ENCODE measurements at places on chromosomes 6 and 20.

DNA sequence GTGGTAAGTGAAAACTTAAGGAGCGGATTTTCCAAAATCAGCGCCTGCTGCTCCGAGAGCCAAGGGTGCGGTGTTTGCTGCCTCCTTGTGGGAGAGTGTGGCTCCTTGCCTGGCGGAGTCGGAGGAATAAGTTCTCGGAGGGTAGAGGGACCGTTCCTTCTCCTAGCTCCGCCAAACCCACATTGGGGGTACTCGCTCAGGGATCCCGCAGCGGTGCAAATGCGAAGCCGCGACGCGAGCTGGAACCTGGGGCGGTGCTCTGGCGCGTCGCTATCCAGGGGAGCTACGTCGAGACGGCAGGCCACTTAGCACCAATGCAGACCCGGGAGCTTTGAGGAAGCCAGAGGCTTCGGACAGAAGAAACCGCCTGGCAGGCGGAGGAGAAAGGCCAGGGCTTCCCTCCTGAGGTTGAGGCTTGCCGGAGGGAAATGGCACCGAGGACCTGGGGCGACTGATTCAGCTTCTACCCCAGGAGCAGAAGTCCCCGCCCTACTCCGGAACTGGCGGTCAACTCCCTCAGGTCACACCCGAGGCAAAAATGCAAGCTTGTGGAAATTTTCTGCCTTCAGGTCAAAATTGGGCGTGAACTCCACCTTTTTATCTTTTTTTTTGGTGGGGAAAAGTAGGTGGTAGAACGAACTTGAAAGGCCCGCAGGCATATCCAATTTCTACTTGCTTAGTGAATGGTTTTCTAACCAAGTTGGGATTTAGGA is 5.7 kb upstream of the DDX43 start:
- DNase-seq, result peak; percentile 34

DNA sequence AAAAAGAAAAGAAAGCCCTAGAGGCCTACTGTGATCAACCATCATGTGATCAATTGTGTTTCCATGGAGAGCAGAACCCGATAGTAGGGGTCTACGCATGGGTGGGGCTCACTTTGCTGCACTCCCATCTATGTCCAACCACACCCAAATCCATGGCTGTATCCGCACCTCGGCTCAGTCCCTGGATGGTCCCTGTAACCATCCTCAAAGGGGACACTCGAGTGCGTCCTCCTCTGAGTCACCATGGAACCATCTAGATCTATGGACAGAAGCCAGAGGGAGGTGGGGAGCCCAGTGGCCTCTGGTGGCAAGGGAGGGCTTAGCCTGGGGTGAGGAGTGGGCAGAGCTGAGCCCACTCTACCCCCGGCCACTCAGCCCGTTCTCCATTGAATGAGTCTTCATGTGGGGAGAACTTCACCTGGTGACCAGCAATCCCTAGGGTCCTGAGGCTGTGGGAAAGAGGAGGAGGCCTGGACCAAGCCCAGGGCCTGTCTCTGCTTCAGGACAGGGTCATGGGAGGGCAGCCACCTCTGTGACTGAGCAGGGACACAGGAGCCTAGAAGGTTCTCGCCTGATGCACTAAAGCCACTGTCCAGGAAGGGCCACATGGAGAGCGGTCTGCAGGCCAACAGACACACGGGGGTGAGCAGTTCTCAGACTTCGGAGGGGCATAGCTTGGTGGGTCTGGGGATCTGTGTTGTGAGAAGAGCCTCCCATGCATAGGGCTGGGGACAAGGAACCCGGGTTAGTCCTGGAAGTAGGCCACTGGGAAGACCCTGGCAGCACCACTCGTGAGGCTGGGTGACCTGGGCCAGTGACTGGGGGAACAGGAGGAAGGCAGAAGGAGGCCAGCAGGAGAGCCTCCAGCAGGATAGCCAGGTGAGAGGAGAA is 19.3 kb downstream of the RAET1L start:
- no peak for DNase-seq

DNA sequence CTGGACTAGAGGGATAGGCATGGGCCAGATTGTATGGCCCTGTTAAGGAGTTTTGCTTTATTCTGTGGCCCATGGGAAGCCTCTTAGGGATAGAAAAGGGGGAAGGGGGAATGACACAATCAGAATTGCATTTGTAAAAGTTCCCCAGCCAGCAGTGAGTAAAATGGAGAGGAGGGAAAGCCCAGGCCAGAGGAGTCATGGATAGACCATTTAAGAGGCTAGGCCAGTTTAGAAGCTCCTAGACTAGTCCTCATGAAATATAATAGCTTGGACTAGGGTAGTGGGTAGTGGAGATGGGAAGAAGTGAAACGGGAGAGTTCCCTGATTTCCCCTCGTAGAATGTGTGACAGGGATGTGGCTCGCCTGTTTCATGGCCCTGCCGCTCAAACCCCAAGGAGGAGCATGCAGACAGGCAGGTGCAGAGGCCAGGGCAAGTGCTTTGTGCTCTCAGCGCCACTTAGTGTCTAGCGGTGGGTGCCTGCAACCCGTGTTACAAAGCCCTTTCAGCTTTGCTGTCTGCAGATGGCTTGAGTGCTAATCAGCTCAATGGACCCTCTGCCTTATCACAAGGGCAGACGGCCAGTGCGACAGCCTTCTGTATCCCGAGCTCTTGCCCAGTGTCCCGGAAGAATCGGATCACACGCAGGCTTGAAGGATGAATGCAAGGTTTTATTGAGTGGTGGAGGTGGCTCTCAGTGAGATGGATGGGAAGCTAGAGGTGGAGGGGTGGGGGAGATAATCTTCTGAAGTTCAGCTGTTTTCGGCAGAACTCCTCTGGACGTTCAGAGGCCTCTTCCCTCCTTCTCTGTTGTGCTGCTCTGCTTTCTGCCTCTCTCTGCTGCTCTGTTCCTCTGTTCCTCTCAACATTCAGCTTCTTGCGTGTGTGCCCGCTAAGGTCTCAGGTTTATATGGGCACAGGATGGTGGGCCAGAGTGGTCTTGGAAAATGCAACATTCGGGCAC is 141.1 kb downstream of the CEP57L1 start:
- DNase-seq, result no peak

DNA sequence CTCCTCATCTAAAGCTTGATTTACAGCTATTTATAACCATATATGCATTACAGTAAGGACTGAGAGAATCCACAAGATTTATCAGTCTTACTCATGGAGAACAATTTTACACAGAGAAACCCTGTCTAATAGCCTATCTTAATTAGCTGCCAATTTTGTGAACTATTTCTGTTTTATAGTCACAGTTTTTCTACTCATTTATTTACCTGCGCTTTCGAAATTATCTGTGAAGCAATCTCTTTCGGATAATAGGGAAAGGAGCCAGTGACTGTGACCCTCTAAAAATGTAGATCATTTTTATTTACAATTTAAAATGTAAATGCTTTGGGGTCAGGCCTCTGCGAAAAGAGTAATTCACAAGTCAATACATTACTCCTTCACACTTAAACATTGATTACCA is 98.1 kb downstream of the TSHZ2 start:
- DNase-seq, result no peak

DNA sequence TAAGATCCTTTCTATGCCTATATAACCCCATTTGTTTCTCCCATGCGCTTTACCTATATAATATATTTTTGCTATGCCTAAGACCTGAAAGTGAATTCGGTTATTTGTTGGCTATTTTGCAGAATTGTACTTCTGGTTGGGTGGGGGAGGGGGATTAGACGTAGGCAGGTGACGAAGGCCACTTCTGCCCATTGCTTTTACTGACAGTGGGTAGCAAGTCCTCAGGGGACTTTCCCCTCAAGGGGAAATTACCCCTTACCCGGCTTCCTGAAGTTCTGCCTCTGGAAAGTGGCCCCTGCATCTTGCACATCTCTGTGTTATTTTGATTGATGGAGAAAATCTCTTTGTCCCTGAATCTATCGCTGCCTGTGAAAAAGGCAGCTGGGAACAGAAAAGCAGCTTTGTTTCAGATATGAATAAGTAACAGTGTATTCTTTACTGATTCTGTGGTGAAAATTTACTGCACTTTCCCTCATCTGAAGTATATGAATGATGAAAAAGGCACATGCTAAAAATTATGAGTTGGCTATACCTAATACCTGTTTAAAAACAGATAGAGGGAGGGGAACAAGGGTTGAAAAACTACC is 133.9 kb downstream of the UTRN start:
- no peak for DNase-seq

GRCh38 chr6:111096246-111096645 is 8.9 kb downstream of the SLC16A10 start:
- DNase-seq, result peak; percentile 25

DNA sequence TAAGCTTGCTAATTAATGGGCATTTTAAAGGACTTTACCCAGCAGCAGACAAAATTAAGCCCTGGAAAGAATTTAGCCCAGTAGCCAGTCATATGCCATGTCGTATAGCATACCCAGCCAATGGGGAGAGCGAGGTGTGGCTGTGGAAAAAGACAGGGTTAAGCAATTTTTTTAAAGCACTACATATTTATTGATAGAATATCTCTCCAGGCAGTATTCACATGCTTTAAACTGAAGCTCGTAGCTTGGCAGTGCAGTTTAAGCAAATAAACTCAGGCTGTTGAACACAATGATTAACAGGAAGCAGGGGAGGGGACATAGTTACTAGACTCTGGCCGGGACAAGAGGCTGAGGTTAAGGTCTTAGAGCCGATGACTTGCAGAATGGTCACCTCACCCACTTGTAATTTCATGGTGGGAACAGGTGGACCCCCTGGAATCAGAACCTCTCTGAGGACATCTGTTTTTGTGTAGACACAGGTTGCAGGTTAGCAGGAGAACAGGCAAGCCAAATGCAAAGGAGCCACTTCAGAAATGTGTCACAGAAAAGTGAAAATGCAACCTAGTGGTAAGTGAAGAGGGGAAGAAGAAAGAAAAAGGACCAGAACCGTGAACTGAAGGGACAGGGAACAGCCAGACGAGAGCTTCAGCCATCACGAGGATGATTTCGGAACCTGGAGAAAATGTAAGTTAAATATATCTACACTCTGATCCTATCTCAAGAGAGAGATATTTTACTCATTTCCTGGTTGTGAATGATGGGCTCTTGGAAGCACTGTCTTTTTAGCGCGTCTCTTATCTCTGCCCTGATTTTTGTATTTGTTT is 7.2 kb downstream of the GCNT2 start:
- no peak for DNase-seq

DNA sequence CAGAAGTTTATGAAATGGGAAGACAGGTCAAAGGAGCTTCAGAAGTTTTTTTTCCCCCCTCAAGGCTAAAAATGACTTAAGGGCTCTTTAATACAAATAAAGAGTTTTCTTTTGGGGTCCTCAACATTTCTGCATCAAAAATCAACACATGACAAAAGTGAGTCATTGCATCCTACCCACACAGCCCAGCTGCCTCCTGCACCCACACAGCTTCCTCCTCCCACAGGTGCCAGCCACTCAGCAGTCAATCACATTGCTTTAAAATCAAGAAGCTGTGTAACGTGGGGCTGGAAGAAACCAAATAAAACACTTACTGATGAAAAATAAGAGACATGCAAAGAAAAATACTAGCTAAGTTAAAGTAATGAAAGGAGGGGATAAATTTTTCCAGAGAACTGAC is 68.5 kb downstream of the MAP3K5 start:
- DNase-seq, result no peak

GRCh38 chr20:10783707-10784553 is 110.1 kb upstream of the JAG1 start:
- DNase-seq, result no peak

- DNase-seq, result no peak
Observed at GRCh38 chr6:40799296-40800140, 212.4 kb upstream of the LRFN2 start.

GRCh38 chr20:3663031-3663701 is at the start of gene GFRA4:
GFRA4 (minus strand) TSS chr20:3663399; CDS start chr20:3663399, 0 bp downstream.
- no peak for DNase-seq

GRCh38 chr6:144718431-144718830 is 433.3 kb downstream of the UTRN start:
- DNase-seq, result no peak

- no peak for DNase-seq
Observed at GRCh38 chr20:43726811-43727338, at the start of gene GTSF1L. GTSF1L (minus strand) TSS chr20:43727002; CDS start chr20:43726694, 308 bp downstream.

GRCh38 chr20:48875914-48876240 is 45.6 kb upstream of the ARFGEF2 start:
- DNase-seq, result no peak

DNA sequence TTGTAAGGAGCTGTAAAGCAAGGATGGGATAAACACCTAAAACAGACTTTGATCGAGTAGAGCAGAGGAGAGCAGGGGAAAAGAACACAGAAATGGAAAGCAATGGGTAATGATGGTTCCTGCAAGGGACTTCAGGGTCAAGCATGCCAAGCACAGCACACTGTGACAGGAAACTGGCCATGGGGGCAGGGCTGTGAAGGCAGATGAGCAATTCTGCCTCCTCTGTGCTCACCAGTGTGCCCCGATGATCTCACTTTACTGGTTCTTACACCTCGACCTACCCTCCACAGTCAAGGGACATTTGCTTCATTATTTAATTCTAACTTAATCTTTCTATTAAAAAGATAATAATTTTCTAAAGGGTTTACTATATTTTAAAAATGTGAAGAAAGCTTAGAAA is 21.6 kb upstream of the MYB start:
- no peak for DNase-seq

GRCh38 chr6:74925683-74926082 is 280.2 kb downstream of the COL12A1 start:
- DNase-seq, result no peak

GRCh38 chr6:54299542-54300269 is 8.5 kb upstream of the TINAG start:
- DNase-seq, result no peak

DNA sequence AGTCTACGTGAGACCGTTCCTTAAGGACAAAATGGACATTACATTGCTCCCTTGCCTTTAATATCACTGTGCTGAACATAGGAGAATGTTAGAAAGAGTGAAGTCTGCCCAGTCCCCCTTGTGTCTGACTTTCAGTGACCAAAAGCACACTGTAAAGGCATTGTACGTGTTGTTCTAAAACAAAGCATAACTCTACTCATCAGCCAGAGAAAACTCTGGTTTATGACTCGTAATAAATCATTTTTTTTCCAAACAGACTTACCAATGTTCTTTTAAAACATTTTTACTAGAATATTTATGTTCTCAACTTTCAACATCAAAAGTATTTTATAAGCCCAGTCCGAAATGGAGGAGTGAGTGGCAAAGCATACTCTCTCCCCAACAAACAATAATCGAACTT is 262.5 kb downstream of the GJA1 start:
- DNase-seq, result no peak

- DNase-seq, result no peak
Observed at GRCh38 chr20:51423290-51423667, 119.2 kb downstream of the NFATC2 start.

DNA sequence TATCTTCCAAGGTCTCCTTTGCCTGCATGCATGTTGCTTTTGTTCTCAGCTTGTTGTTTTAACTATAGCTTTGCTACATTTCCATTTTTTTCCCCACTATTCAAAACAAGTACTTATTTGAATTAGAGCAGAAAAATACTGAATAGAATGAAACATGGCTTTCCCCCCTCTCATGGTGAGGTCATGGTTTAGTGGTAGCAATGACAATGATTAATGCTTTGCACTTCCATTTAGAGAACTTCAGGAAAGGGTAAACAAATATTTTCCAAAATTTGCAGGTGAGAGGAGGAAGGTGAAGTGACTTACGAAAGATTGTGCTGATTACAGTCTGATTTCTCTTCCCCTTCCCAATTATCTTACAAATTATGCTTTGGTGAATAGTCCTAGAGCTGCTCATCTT is 47.8 kb upstream of the TRAF3IP2 start:
- no peak for DNase-seq

GRCh38 chr6:155970472-155970871 is 514.8 kb upstream of the NOX3 start:
- DNase-seq, result no peak
